ENCODE measurements at places on chromosomes 2 and 18. TPM values are rescaled to one million over a fixed set of nuclear protein-coding genes. Genes with fewer than 3 reads are reported as not detected.
A peak's percentile ranks its signal among the peaks of the same experiment; 100 is the strongest.

The TXNDC2 gene
- not detected for total RNA-seq

The C1D gene
- total RNA-seq: 11.3 TPM

The CAPN10 gene
- total RNA-seq: 22.1 TPM

The POTEC gene
- total RNA-seq: not detected

The GREB1 gene
- 0.65 TPM for total RNA-seq

The RAB11FIP5 gene
- 16.4 TPM for total RNA-seq

- DNase-seq: no peak
Measured at GRCh38 chr2:100891906-100892642, 72.1 kb downstream of the NPAS2 start.

DNA sequence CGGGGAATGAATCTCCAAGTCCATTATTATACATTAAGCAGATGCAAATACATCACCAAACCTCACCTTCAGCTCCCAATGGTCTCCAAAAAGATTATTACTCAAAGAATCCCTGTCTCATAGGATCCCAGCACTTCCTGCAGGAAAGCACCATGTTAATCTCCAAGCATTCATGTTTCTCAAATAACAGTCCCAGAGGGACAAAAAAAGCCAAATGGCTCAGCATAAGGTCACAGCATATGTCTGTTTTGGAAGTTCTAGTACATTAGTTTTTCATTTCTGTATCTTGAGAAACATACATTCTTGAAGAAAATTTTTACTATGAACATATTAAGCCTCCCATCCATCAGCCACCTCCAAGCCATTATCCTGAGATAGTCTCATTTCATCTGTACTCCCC lies 103.3 kb downstream of the METTL4 start:
- DNase-seq: no peak

- no peak for DNase-seq
Measured at GRCh38 chr2:46053564-46053963, 243.6 kb upstream of the EPAS1 start.

GRCh38 chr2:42425697-42426096 lies 64.7 kb upstream of the COX7A2L start:
- no peak for DNase-seq

DNA sequence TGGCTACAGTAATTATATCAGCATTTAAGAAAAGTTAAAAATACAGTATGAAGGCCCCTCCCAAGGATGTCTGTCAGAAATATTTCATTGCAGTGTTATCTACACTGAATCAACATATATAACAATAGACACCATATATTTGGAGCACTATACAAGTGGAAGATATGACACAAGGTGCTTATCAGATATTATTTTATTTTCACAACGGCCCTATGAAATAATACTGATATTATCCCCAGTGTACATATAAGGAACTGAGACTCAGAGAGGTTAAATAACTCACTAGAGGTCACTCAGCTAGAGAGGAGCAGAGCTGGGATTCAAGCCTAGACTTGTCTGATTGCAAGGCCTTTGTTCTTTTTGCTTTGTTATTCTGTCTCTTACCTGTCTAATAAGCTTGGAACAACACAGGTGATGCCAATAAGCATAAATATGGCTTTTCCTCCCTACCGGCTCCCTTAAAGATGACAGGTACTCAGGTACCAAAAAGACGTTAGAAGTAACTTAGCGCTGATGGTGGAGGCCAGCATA lies 4.7 kb upstream of the SLC40A1 start:
- no peak for DNase-seq

- DNase-seq: no peak
Measured at GRCh38 chr2:11987151-11987550, 240.7 kb downstream of the LPIN1 start.

DNA sequence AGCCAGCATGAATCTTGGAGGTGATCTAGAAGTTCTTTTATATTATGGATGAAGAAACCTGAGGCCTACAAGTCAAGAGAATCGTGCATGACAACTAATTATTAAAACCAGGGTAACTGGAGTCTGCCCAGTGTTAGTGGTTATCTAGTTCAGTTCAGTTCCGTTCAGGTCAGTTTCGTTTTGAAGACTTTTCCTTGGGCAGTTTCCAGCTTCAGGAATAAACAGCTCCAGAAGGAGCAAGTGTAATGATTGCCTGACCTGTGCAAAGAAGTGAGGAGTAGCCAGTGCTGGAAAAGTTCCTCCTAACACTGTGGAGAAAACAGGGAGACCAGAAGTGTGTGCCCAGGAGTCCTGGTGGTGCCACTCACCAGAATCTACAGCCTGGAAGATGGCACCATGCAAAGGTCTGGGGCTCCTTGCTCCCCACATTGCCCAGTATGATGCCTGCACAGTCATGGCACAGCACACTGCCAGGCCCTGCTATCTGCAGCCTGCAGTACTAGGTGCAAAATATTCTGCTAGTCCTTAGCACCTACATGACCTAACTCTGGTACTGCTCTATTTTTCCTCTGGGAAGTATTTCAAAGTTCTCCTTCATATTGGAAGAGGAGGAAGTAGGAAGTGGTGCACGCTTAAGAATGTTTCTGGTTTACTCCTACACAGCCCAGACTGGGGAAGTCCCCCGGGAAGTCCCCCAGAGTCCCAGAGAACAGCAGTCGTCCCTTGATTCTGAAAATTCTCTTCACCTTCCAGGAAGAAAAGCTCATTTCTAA lies 65.8 kb downstream of the SUMO1 start:
- DNase-seq: peak; percentile 64

DNA sequence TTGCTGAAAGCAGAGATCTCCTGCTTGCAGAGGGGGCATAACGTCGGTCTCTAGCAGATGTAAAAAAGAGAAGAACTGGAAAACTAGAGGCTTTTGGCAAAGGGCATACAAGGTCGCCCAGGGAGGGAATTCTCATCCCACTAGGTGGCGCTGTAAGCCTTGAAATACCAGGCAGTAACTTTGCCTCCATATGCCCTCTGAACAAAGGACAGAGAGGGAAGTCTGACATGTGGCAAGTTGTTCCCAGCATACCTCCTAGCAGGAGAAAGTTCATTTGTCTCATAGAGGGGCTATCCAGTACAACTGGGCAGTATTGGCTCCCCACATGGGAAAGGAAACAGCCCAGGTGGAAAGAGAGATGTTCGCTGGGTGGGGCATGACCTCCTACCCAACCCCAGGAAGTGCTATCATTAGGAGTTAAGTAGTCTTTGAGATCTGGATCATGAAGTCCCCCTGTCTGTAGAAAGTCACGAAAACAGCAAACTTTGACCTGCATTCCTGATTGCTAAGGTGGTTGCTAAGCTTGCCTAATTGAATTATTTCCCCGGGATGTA lies 39.9 kb downstream of the STK17B start:
- DNase-seq: peak; percentile 83

GRCh38 chr18:10559553-10560451 lies 34.0 kb downstream of the NAPG start:
- DNase-seq: peak; percentile 20

GRCh38 chr2:100068395-100068794 lies 74.0 kb downstream of the AFF3 start:
- no peak for DNase-seq
